ENCODE measurements at places on chromosomes 4 and X. TPM values are rescaled to one million over a fixed set of nuclear protein-coding genes. Genes with fewer than 3 reads are reported as not detected.
A peak's percentile ranks its signal among the peaks of the same experiment; 100 is the strongest.

Gene TMPRSS11A
- polyA plus RNA-seq: not detected

Gene UGT2B10
- not detected for polyA plus RNA-seq

- no peak for DNase-seq
Observed at GRCh38 chrX:144637731-144638130, 609.6 kb upstream of the SPANXN1 start.

DNA sequence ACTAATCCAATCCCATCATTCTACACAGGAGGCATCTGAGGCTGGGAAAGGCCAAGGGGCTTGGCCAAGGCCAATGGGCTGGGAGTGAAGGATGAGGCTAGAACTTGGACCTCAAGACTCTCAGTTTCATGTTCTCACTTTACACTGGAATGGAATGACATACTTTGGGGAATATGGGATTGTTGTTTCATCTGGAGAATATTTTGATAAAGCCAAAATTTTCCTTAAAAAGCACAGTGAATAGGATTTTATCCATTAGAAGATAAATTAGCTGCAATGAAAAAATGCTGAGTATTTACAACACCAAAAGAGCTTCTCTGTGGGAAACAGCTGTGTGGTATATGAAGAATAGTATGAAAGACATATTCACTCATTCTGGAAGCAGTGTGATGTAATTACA, 29.3 kb downstream of the SMIM20 start:
- peak; percentile 20 for DNase-seq

DNA sequence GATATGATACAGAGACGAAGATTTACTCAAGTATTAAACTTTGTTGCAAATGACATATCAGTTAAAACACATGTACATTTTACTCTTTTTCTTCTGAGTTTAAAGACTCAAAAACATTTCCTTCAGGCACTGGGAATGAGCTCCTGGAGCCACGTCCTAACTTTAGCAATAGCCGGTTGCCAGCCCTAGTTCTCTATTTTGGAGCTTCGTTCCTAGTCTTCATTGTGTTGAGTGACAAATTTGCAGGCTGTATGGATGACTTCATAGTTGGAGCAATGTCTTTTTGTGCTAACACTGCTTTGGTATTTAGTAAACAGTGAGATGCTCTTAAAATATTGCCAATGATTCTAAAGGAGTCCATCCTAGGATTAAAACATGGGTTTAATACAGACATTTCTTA, 190.9 kb downstream of the FAT4 start:
- no peak for DNase-seq

DNA sequence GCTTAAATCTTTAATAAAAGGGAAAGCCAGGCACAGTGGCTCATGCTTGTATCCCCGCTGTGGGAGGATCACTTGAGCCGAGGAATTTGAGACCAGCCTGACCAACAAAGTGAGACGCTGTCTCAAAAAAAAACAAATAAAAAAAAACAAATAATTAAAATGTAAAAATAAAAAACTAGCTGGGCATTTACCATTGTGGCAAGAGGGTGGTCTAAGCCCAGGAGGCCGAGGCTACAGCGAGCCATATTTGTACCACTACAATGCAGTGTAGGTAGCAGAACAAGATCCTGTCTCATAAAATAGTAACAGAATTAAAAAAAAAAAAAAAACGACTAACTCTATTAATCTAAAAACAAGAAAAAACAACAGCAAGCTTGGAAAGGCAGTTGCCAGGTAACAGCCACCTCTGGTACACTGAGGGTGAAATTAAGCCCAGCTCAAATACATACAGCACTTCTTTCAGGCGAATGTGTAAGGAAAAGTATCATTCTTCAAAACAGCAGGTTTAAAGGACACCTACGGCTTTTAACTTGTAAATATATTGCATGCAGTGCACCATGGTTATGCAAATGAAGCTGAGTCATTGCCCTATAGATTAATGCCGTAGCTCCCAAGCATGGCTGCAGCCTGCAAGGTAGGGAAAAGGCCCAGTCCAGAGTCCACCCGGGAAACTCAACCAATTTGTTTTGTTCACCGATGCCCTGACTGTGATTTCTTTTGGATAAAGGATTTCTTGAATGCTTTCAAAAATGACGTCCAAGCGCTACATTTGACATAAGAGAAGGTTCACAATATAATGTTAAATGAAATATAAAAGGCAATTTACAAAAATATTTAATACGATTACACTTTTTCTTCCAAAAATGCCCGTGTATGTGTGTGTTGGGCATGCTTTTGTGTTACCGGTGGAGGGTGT, 14.5 kb upstream of the TXLNG start:
- peak; percentile 86 for DNase-seq

DNA sequence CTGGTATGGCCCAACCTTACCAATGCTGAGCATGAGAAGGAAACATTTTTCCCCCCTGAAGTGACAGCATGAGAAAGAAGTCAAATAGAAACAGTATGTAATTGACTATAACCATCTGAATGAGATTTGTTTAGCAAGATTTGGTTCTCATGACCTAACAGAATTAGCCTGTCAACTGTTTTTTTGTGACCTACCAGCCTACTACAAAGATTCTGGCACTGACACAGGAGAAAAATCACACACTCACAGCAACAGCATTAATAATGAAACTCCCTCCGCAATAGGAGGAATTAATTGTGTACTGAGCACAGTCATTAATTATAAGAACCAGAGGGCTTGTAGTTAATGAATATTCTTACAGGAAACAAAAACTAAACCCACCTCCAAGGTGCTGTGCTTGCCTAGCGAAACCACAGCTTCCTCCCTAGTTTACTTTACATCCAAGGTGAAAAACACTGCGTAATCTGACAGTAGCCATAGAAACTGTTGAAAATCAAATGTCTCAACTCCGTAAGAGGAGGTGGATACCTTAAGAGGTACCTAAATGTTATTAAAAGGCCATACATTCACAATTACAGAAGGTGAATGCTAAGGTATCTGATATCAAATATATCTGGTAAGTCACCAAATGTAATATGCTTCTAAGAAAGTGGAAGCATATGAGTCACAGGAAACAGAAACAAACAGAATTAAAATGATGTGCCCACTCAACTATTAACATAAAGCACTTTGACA, 34.9 kb downstream of the MMRN1 start:
- no peak for DNase-seq

- peak; percentile 47 for DNase-seq
Observed at GRCh38 chr4:51906167-51906958, 63.4 kb downstream of the DCUN1D4 start.

GRCh38 chr4:151031831-151032605, 16.9 kb upstream of the LRBA start:
- DNase-seq: peak; percentile 71

DNA sequence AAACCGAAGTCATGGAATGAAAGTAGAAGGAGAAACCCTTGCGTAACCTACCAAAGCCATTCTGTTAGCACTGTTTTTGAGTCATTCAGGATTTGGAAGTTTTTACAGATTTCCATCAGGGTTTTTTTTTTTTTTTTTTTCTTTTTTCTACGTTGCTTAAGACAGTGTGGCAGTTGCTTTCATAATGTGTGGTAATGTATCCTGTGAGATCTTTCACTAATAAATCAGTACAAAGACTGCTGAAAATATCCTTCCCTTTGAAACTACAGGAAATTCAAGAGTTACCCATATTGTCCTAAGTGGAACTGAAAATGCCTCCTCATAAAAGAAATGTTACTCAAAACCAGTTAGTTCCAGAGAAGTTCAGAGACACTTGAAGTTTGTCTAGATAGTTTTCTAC, 137.8 kb downstream of the RAPGEF2 start:
- DNase-seq: peak; percentile 60

DNA sequence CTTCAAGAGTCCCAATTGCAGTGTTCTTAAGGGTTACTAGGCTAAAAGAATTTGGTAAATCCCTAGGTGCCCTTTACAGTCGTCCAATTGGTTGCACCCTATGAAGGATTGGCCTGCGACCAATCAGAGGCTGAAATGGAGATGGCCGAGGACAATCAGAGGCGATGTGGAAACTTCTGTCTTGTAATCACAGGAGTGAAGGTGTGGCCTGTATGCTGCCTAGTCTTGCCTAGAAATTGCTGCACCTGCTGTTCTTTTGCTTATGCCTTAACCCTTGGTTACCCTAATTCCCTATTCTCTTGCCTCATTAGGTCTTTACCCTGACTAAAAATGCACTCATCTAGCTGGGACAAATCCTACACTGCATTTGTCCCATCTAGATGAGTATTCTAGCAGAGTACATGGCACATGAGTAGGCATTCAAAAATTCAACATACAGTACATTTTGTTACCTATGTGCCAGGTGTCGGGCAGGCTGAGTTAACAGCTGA, 1.0 kb upstream of the DCK start:
- DNase-seq: no peak

All from IMR-90 (cell line).